Dermis blood vessel endothelial cell (primary cell): ENCODE measurements at places on chromosomes 6 and 20. TPM values are rescaled to one million over a fixed set of nuclear protein-coding genes. Genes with fewer than 3 reads are reported as not detected.

- DNase-seq: no peak
Observed at GRCh38 chr20:37209193-37209592, 29.8 kb upstream of the MROH8 start.

DNA sequence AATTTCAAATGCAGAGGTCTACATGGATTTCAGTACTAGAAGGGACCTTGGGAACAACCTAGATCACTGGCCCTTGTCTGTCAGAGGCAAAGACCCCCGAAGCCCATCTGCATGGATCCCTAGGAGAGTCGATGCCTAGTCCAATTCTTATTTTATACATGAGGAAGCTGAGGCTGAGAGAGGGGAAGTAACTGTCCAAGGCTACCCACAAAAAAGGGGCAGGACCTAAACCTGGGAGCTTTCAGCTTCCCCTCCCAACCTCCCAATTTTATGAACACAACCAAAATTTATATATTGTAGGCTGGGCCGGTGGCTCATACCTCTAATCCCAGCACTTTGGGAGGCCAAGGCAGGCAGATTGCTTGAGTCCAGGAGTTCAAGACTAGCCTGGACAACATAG, 73.2 kb downstream of the TRERF1 start:
- no peak for DNase-seq

DNA sequence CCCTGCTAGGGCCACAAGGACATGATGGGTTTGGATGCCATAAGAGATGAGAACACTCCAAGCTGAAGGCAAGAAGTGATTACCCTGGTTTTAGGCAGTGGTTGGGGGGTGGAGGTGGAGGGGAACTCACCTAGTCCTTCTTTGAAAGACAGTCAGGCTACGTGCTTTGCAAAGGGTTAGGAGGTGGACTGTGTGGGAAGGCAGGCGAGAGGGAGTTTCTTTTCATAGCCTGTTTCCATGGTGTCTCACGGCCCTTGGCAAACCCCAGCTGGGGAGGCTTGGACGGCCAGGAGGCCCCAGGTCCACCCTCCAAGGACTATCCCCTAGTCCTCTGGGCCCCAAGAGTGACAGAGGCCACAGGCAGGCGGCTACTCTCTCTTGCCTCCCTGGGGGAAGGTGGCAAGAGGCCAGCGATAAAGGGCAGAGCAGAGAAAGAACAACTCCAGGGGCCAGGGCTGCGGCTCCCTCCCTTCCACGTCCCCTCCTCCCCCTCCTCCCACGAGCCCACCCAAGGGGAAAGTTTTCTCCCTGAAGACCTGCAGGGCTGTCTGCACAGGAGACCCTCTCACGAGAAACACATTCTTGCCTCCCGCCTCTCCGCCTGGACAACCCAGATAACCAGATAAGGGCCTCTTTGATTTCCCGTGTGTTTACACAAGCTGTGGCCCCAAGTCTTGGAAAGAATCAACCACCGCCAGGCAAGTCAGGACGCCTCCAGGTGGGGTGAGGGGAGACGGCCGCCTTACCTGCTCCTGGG, 74.4 kb downstream of the NOL4L start:
- DNase-seq: no peak

DNA sequence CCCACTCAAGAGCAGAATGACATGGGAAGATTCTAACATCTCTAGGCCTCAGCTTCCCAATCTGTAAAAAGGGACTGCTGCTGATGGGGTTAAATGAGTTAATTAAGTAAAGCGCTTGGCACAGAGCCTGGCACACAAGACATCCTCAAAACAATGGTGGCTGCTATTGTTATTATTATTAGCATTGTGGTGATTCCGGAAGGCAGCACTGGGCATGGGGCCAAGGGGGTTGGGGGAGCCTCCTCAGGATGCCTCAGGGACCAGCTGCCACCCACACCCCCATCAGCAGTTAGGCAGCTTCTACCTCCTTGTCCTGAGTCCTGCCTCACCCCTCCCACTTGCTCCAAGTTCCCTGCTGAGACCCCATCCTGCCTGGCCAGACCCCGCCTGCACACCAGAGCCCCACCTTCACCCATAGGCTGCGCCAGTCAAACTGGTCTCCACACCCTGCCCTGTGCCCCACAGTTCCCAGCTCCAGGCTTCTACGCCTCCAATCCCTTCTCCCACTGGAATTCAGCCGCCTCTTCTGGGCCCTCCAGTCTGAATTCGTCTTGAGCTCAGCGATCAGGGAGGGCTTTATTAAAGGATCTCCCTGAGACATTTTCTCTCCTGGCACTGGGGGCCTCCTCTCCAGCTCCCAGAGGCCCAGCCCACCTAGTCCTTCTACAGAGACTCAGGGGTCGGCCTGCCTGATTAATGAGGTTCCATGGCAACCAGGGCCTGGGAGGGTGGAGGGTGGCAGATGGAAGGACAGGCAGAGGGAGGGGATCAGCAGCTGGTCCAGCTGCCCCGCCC, 1.5 kb downstream of the E2F1 start:
- DNase-seq: peak; percentile 76

DNA sequence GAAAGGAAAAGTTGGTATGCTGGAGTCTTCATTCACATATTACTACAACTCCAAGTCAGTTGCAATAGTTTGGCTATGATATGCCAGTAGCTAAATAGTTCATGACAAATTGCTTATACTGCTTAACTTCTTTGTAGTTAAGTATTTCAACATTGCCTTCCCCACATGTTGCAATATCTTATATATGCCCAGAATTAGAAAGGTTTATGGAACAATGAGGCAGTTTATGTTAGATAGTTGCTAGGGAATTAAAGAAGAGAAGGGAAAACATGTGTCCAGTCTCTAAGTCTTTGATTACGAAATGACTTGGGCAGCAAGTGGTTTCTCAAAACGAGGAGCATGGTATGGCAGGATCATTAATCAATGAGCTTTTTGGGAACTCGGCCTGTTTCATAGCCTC, 145.8 kb downstream of the PLCB4 start:
- no peak for DNase-seq

DNA sequence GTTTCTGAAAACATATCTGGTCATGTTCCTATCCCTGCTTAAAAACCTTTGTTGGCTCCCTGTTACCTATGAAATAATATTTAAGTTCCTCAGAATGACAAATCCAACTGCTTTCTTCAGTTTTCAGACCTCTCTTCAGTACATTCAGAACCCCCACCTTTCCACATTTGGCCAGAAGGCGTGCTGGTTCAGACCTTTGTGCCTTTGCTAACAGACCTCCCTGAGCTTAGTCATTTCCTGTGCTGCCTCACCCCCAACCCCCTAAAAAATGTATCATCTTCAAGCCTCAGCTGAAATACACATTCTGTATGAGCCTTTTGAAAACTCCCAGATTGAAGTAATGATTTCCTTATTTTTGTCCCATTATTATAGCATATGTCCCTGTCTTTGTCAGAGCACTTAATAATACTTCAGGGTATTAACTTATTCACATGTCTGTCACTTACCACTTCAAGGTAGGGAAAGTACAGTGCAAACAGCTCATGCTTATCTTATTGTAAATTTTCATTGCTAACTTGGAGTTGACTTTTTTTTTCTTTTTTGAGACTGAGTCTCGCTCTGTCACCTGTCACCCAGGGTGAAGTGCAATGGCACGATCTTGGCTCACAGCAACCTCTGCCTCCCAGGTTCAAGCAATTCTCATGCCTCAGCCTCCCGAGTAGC, 19.7 kb downstream of the FAM217A start:
- DNase-seq: peak; percentile 85

- DNase-seq: no peak
Observed at GRCh38 chr20:53570446-53571276, 23.0 kb downstream of the ZNF217 start.

- peak; percentile 52 for DNase-seq
Observed at GRCh38 chr6:56047931-56048540, 172.6 kb upstream of the BMP5 start.

DNA sequence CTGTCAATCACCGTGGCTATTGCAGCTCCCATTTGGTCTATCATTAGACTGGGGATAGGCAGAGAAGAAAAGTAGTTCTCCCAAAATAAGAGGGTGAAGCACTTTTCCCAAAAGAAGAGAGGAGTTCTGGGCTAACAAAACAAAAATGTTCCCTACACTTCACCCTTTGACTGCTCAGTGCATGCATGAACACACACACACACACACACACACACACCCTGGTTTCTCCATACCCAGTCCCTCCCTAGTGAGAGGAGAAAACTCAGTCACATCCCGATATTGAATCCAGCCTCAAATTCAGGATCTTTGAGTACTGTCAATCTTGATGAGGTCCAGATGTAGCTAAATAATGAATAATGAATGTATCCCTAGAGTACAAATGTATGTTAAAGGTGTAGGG, 4.6 kb upstream of the TBPL1 start:
- DNase-seq: no peak

DNA sequence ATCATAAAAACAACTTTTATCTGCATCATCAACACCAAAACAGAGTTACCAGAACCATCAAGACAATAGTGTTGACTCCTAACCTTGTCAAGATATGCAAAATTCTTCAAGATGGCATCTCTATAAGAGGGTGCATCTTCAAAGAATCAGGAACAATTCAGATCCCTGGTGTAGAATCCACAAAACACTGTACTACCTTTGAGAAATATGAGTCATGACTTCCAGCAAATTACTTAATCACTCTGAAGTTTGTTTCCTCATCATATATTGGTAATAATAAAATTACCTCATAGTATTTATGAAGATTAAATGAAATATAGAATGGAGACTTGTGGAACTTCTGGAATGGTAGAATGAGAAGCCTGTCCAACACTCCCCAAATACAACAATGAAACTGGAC, 221.3 kb upstream of the SUPT3H start:
- no peak for DNase-seq

Gene ADGRF5
- total RNA-seq: 140 and 211 TPM in 2 replicates

Gene OXT
- total RNA-seq: not detected in 2 replicates

Gene GINS1
- 10.4 and 20.8 TPM in 2 replicates for total RNA-seq

Gene NMBR
- total RNA-seq: not detected in 2 replicates

Gene WFDC6
- total RNA-seq: not detected in 2 replicates

Gene SIRPB1
- 0.17 and 4.0 TPM in 2 replicates for total RNA-seq
